Osteocyte (in vitro differentiated cells): ENCODE measurements at places on chromosomes 1 and 21. TPM values are rescaled to one million over a fixed set of nuclear protein-coding genes. Genes with fewer than 3 reads are reported as not detected.

- no peak for DNase-seq
These were observed 17.6 kb downstream of the SLC2A1 start for GRCh38 chr1:42940851-42941639.

- DNase-seq = no peak
These were observed 62.8 kb upstream of the USP25 start for GRCh38 chr21:15667010-15667409.

GRCh38 chr1:75732703-75733102 is 8.2 kb downstream of the ACADM start:
- DNase-seq = no peak

Gene FCRL5
- total RNA-seq = not detected in 2 replicates

DNA sequence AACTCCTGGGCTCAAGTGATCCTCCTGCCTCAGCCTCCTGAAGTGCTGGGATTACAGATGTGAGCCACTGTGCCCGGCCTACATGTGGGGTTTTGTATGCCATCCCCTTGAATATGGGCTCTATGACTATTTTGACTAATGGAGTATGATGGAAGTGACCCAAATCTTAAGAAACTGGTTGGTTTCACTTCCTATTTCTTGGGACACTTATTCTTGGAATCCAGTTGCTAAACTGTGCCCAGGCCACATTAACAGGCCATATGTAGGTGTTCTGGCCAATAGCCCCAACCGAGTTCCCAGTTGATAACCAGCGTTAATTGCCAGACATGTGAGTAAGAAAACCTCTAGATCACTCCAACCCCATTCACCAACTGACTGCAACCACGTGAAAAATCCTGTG is 36.3 kb upstream of the CLIC4 start:
- DNase-seq = no peak

Gene CFAP45
- 0.52 and 0.83 TPM in 2 replicates for total RNA-seq

Gene LMOD1
- 15.1 and 15.9 TPM in 2 replicates for total RNA-seq

DNA sequence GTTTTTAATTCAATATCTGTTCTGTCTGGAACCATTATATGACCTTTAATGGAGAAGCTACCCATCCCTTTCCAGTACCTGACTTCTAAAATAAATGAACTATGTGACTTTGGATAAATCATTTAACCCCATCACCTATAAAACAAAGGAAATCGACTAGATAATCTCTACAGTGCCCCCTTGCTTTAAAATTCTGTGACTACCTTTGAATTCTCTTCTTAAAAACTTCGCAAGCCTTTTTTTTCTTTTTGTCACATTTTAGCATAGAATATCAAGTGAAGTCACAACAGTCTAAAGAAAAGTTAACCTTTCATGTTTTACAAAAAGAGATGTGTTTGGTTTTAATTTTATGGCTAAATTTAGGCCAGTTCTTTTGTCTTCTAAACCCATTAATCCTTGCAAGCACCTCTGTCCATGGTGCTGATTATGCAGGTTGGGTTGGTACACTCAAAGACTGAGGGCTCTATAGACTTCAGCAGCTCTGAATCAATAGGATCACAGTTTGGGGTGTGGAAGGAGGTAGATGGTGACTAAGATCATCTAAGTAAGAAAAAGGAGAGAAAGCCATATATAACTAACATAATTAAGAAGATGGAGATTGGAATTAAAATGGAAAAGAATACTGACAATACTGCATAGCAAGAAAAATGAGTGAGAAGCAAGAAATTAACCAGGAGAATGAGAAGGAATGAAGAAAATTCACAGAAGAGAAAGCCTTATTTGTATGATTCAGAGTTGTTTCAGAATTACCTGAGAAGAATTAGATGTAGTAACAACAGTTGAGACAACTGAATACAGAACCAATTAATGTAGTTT is 59.2 kb downstream of the TBX15 start:
- DNase-seq = no peak

- no peak for DNase-seq
These were observed 4.1 kb downstream of the EIF2D start for GRCh38 chr1:206608108-206608698.

GRCh38 chr21:38645282-38645681 is 147.0 kb upstream of the ERG start:
- DNase-seq = no peak

GRCh38 chr1:14347776-14348175 is 250.7 kb upstream of the KAZN start:
- no peak for DNase-seq

Gene NEXN
- total RNA-seq = 19.3 and 19.5 TPM in 2 replicates

- no peak for DNase-seq
These were observed 80.9 kb downstream of the ATP1A1 start for GRCh38 chr1:116453906-116454305.

GRCh38 chr1:75643460-75643859 is 32.5 kb upstream of the SLC44A5 start:
- no peak for DNase-seq
